ENCODE measurements at places on chromosomes 4 and X.
A peak's percentile ranks its signal among the peaks of the same experiment; 100 is the strongest.

- DNase-seq: no peak
Observed at GRCh38 chr4:100778431-100778830, 260.6 kb upstream of the EMCN start.

- DNase-seq: no peak
Observed at GRCh38 chrX:27671234-27671633, 81.1 kb downstream of the DCAF8L2 start.

- DNase-seq: no peak
Observed at GRCh38 chrX:96483647-96484160, 200.9 kb upstream of the DIAPH2 start.

GRCh38 chrX:53324085-53324484 is 42.7 kb upstream of the IQSEC2 start:
- DNase-seq: no peak

GRCh38 chr4:147339100-147339499 is 141.8 kb upstream of the EDNRA start:
- no peak for DNase-seq

GRCh38 chr4:1055721-1056590 is 44.5 kb downstream of the FGFRL1 start:
- peak; percentile 62 for DNase-seq

GRCh38 chrX:82649645-82650044 is 858.4 kb upstream of the POU3F4 start:
- DNase-seq: no peak

DNA sequence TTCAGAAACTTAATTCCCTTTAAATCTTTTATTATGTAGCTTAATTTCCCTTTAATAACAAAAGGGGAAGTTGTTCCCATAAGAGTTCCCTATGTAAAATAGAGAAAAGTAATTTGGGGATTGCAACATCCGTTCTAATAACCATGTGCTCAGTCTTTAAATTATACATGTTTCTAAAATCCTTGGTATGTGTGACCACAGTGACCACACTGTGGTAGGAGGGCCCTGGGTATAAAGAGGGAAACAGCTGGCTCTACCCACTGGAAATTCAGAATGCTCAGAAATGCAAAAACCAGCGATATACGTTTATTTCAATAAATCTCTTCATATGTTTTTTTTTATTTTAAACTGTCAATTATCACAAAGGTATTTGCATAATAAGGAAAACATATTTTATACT is 219.1 kb downstream of the FGF13 start:
- DNase-seq: no peak

DNA sequence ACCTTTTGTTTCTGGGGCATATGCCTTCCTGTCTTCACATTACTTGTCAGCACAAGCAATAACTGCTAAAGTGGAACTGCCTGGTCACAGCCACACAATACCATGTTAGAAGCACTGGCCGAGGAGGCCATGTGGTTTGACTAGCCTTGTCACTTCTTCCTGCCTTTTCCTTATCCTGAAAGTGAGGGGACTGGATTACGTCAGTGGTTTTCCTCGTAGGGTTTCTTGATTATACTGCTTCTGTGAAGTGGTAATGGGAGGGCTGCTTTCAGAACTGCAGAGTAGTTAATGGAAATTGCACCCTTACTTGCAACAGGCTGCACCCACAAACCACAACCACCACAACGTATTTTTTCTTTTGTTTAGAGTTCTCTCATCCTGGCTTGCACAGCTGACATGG is 26.6 kb downstream of the ZRSR2 start:
- no peak for DNase-seq

GRCh38 chrX:46722742-46723568 is 36.0 kb downstream of the SLC9A7 start:
- DNase-seq: no peak

GRCh38 chrX:120672389-120672788 is 42.5 kb upstream of the C1GALT1C1 start:
- DNase-seq: no peak

Measured in stimulated activated CD4-positive, alpha-beta T cell treated with anti-CD3 and anti-CD28 coated beads, Interleukin-12 subunit alpha, Interleukin-12 subunit beta, amount 100 ng/mL, for 24 hours (primary cell).